Activated naive CD4-positive, alpha-beta T cell treated with anti-CD3 and anti-CD28 coated beads, Interleukin-2, amount 50 U/mL, for 72 hours (primary cell): ENCODE measurements at places on chromosomes 2 and 18.

GRCh38 chr2:71974846-71975245 is 172.8 kb downstream of the CYP26B1 start:
- DNase-seq, result no peak

- DNase-seq, result no peak
Observed at GRCh38 chr2:186135686-186136085, 350.4 kb upstream of the ZC3H15 start.

DNA sequence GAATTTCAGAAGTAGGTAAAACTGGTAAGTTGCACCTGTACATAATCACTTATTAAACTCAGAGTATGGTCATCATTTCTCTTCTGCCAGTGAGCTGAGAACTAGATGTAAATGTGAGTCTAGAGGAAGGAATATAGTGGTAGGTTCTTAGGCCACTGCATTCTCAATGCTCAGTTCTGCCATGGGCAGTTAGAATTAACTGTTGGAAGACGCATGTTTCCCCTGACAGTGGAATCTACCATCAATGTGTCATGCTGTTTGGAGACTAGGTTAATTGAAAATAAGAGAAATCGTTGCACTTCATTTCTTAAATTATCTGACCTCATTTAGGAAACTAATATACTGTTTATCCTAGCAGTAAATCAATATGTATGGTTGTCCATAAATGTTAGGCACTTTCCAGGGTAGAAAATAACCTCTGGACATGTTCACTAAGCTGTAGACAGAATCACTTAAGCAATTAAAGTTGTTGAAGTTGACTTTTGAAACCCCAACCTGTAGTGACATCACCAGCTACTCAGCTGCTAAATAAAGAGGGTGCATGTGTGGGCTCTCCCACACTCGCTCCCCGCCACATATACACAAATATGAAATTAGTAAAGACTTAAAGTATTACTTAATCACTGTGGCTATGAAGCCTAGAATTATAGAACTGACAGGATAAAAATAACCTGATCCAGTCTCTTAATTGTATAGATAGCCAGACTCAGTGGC is 91.5 kb upstream of the NOSTRIN start:
- DNase-seq, result no peak

DNA sequence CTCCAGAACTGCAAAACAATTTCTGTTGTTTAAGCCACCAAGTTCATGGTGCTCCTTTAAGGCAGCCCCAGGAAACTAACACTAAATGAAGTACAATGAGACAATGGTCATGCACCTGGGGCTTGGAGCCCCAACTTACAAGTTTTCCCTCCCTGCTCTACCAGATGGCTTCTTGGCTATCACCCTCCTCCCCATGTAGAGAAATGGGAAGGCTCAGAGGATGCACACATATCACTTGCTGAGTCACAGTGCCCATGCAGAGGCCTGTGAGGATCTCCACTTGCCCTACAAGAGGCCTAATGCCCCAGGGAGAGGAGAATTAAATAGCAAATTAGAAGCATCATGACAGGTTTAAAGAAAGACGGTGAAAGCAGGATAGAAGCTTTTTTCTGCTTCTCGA is 270.9 kb downstream of the TTC32 start:
- DNase-seq, result no peak

- DNase-seq, result no peak
Observed at GRCh38 chr2:17752892-17753802, 463 bp downstream of the SMC6 start.

GRCh38 chr2:170341684-170342623 is 164.0 kb downstream of the MYO3B start:
- no peak for DNase-seq

DNA sequence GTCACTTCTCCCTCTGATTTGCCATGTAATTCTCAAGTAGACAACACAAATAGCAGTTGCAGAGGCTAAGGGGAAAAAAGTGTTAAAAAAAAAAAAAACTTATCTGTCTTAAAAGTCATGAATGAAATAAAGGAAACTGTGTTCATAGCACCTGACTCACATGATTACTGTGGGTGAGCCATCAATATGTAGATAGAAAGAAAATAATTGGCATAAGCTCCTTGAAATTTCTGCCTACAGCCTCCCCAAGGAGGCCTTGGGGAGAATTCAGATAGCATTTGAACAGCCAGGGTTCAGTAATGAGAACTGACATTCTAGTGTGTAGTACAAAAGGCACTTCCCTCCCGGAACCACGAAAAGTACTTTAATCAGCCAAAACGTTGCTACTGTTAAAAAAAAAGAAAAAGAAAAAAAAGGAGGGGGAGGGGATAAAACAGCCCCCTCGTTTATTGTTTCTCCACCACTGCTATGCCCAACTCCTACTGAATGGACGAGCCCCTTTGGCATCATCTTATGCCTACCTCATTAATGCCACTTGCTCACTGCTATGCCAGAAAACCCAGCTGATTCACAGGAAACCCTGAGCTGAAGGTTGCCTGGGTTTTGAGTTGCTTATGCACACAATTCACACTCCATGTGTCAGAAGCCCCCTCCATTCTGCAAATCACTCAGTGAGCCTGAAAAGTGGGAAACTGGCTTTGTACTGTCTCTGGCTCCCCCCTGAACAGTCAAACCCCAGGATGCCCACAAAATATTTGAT is 65.5 kb upstream of the KLF7 start:
- DNase-seq, result no peak

- DNase-seq, result no peak
Observed at GRCh38 chr2:116442418-116442817, 1372.1 kb upstream of the DDX18 start.

DNA sequence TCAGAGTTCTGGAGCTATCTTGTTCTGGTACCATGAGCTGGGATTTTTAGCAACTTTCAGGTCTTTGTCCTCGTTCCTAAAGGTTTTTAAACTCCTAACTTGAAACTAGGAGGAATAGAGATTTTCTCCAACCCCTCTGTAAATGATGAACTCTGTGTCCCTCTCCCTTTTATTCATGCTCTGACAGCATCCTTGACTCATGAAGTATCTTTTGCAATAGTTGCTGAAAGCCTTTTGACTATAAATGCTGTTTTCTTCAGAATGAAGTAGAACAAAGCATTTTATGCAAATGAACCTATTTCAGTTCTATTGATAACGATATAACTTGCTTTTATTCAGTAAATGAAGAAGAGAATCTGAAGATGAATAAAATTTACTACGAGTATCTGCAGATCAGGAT is 17.0 kb upstream of the MAPRE2 start:
- DNase-seq, result no peak
